ENCODE measurements at places on chromosomes 5 and 9.

DNA sequence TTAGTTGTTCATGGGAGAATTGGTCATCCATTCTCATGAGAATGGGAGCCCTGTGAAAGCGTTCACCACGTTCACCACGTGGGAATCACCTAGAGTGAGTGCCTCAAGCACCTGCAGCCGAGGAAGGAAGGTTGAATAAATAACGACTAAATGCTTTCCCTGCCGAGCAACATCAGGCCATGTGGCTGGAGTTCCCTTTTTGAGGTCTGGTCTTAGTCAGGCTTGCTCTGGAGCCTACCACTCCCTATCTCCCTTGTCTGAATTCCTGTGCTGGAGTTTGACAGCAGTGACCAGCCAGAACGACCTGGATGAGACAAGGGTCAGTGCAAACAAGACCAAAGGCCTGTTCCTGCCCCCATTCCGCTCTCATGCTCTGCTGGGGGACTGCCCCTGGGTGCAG, 28.5 kb downstream of the KCNMB1 start:
- DNase-seq: no peak

DNA sequence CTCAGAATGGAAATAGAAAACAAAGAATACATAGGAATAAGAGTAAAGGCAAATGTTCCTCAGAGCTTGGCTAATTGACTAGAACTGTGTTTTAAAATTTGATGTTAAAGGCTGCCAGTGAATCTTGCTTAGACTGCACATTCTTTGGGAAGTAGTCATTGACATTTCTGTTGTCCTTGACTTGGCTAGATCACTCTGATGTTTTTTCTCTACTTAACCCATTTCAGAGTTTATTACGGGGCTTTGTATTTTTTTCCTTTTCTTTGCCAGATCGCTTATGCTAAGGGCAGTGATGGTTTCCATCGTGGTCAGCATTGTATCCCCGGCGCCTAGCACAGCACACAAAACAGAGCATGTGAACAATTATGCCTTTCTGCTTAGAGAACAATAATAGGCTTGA, 1126.7 kb upstream of the CDH9 start:
- no peak for DNase-seq

DNA sequence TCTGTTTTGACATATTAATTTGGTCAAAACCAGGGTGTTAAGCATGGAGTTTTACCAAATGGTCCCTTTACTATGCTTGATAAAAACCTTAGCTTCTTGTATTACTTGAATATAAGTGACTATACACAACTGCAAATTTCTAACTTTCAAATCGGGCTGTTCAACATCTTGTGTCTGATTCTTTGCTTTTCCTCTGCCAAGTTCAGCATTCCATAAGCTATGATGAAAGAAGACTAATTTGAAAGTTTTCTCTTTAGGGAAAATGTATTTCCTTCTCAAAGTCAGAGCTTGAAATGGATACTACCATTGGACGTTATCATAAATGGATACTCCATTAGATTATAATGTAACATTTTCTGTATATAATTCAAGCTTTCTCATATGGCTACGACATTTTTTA, 792.9 kb downstream of the EFNA5 start:
- DNase-seq: no peak

GRCh38 chr5:173916233-173916632, 28.1 kb downstream of the CPEB4 start:
- no peak for DNase-seq

- DNase-seq: no peak
These were observed 7.3 kb downstream of the GPBP1 start for GRCh38 chr5:57181154-57181553.

GRCh38 chr5:150556859-150557508, 49.1 kb downstream of the NDST1 start:
- DNase-seq: no peak

DNA sequence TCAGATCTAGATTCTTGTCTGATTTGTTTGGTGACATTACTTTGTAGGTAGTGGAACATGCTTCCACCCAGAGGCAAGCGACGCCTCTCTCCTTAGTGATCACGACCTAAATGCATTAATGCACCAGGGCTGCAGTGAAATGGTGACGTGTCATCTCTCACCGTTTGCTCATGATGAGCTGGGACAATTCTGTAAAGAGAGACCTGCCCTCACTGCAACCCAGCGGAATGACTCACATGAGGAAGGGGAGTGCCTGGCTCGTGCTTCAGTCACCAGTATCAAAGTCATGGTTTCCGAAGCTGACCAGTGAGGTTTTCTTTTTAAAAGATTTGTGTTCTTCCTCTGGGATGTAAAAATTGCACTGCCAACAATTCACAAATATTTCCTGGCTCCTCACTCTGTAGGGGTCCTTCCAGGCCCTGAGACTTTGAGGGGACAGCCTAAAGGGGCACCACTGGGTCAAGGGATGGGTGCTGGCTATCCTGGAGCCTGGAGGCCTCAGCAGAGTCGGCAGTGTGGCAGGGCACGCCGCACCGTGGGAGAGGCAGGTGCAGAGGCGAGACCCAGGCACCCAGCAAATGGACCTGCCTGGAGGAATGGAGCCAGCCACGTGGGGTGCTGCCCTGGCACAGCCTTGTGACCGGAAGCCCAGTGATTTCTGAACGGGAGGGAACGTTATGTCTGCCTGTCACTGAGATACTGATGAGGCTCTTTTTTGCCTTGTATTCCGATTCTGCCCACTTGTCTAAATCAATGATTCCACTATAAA, 17.3 kb downstream of the QSOX2 start:
- DNase-seq: no peak
